ENCODE measurements at places on chromosomes 2 and 18.

GRCh38 chr2:45013229-45014015 is 4.2 kb upstream of the SIX2 start:
- DNase-seq = no peak

DNA sequence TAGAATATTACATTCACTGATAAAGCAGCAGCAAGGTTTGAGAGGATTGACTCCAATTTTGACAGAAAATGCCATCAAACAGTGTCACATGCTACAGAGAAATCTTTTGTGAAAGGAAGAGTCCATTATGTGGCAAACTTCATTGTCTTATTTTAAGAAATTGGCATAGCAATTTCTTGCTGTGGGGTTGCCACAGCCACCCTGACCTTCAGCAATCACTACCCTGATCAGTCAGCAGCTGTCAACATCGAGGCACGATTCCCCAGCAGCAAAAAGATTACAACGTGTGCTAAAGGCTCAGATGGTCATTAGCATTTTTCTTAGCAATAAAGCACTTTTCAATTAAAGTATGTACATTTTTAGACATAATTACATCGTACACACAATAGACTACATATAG is 74.7 kb downstream of the PRKCE start:
- DNase-seq = no peak

DNA sequence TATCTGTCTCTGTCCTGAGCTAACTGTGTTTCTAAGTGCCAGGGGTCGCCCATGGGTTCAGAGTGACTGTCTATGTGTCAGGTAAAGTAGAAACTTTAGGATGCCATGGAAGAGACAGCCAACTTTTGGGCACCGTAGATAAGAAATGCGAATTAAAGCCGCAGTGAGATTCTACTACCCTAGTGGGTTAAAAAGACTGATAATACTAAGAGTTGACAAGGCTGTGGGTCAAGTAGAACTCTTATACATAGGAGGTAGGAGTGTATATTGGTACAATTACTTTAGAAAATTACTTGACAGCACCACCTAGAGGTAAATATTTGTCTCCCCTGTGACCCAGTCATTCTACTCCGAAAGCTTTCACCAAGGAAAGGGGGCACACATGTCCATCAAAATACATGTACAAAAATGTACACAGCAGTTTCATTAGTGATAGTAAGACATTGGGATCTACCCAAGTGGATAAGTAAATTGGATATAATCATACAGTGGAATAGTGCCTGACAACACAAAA is 371.3 kb downstream of the SLC4A3 start:
- DNase-seq = no peak

- DNase-seq = no peak
Observed at GRCh38 chr18:75691483-75691882, 264.0 kb upstream of the SMIM21 start.

GRCh38 chr2:237966250-237966564 is 607 bp upstream of the UBE2F start:
- DNase-seq = no peak

- DNase-seq = no peak
Observed at GRCh38 chr2:237295889-237296480, 118.0 kb downstream of the COL6A3 start.
